Epithelial cell of proximal tubule (primary cell): ENCODE measurements at places on chromosomes 12 and 14. TPM values are rescaled to one million over a fixed set of nuclear protein-coding genes. Genes with fewer than 3 reads are reported as not detected.

DNA sequence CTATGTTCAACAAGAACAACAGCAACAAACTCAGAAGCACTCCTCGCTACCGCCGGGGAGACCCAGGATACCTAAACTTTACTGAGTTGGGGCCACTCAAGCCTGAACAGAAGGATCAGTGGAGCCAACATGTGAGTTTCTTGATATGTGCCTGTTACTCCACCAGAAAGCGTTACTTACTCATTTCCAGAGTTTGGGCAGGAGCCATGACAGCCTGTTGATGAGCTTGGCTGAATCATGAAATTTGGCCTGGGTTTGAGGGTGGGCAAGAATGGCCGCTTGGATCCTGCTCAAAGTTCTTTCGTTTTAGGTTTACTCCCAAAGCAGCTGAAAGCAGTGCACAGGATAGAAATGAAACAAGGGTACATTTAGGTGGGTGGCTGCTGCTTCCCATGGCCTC, 12.0 kb upstream of the GALNT6 start:
- no peak for DNase-seq

Gene KLHL33
- total RNA-seq, result under 0.01 and 0.17 TPM in 2 replicates

Gene ERP27
- total RNA-seq, result 0.58 and 1.4 TPM in 2 replicates

GRCh38 chr12:75805320-75805719, 226.3 kb downstream of the PHLDA1 start:
- DNase-seq, result no peak

DNA sequence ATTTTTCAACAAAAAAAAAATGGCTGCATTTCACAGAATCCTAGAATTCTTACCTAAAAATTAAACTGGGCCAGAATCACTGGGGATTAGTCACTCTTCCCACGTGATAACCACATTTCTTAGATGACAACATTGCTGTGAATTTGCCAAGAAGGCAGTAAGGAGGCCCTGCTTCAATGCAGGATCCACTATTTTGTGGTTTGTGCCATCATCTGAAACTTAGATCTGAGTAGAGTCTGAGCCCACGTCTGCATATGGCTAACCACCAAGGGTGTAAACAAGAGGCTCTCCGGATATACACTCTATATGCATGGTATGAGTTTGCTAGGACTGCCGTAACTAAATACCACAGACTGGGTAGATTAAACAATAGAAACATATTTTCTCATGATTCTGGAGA, 24.4 kb upstream of the TBX5 start:
- DNase-seq, result no peak

GRCh38 chr14:98984719-98985041, 287.3 kb downstream of the BCL11B start:
- DNase-seq, result no peak

Gene HELB
- total RNA-seq, result 2.0 TPM in 2 replicates

Gene C12orf50
- not detected in 2 replicates for total RNA-seq

- no peak for DNase-seq
These were observed 179.1 kb downstream of the SOX5 start for GRCh38 chr12:23770202-23770938.

DNA sequence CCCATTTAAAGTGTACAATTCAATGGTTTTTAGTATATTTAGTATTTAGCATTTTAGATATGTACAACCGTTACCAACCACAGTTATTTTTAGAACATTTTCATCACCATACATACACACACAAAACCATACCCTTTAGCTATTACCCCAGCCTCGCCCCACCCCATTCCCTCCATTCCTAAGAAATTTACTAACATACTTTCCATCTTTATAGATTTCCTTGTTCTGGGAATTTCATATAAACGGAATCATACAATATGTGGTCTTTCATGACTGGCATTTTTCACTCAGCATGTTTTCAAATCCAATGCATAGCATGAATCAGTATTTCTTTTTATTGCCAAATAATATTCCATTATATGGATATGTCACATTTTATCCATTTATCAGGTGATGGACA, 101.5 kb downstream of the TAOK3 start:
- DNase-seq, result no peak

GRCh38 chr12:13005649-13006048, 5.6 kb upstream of the HEBP1 start:
- no peak for DNase-seq

Gene ARL1
- total RNA-seq, result 32.3 and 49.8 TPM in 2 replicates

DNA sequence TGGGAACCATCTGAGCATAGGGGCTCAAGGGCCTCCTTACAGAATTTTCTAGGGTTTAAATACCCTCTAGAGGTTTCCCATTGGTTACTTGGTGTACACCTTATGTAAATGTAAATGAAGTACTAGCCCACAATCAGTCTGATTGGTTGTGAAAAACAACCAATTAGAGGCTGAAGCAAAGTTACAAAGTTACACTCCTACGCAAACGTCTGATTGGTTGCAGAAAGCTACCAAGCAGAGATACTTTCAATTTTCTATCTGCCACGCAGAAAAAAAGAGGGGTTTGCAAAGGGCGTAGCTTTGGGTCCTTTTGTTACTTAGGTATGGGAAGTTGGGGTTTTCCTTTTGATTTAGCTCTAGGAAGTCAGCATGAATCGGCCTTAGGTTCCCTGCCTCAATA, 1.8 kb upstream of the TMEM19 start:
- DNase-seq, result no peak

Gene KCNJ8
- total RNA-seq, result 0.06 TPM in 1 of 2 replicates, not detected in the other

DNA sequence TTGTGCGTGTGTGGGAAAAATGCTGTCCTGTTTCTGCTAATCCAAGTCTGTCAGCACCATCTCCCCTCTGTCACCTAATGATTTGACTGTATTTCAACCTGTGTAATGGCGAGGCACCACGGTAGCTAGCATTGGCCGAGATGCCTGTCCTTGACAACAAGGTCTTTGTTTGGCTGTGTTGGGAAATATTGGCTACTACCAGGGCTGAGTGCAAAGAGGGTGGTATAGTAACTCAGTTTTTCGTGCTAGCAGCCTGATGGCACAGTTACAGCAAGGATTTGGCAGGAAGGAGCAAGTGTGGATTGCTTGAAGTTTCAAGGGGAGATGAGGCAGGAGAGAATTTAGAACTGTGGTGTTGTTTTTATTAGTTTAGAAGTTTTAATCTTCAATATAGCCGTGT, 440.3 kb upstream of the RGS6 start:
- no peak for DNase-seq

- no peak for DNase-seq
These were observed 865.7 kb downstream of the SLC6A15 start for GRCh38 chr12:84046859-84047258.
